Stimulated activated CD4-positive, alpha-beta T cell treated with anti-CD3 and anti-CD28 coated beads, Interleukin-4, amount 100 ng/mL, for 4 hours (primary cell): ENCODE measurements at places on chromosomes 12 and 14.
A peak's percentile ranks its signal among the peaks of the same experiment; 100 is the strongest.

GRCh38 chr12:93645702-93646101 lies 31.5 kb upstream of the CRADD start:
- DNase-seq: no peak

GRCh38 chr12:75271576-75271975 lies 58.5 kb downstream of the CAPS2 start:
- DNase-seq: no peak

DNA sequence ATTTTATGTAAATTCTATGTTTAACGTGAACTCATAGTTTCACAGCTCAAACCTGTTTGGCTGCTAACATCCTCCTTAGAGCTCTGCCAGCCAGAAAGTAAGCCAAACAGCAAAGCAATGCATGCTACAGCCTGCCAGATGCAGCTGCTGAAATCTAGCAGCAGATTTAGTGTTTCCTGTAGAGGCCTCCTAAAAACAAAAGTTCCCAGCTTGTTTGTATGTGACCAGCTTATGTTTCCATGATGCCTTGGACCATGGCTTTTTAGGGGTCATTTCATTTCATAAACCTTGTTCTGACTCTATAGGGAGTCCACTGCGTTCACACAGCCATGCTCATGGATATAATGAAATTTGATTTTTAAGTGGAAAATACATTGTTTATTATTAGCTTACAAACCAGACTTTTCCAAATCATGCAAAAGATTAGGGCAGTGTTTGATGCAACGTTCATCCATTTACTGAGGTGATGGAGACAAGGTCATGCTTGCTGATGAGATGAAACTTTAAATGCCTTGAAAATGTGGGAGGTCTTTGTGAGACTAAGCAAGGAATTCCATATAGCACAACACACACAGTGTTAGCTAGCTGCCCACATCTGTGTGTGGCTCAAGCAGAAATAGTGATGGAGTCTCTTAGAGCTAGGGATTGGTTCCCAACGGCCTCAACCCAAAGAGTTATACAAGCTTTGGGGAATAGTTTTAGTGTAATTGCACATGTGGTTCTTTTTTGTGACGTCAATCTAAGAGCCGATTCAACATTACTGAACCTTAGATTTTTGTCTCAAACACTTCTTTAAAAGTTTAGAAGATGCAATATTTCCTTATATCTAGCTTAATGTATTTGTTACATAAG lies 157.5 kb upstream of the LRIG3 start:
- no peak for DNase-seq

- no peak for DNase-seq
Observed at GRCh38 chr14:98229656-98230366, 1042.2 kb downstream of the BCL11B start.

GRCh38 chr12:120278137-120279069 lies 12.9 kb upstream of the PXN start:
- DNase-seq: no peak

GRCh38 chr12:103780992-103781391 lies 60.0 kb downstream of the NT5DC3 start:
- no peak for DNase-seq

- DNase-seq: no peak
Observed at GRCh38 chr12:117178301-117178700, 12.0 kb downstream of the FBXO21 start.

DNA sequence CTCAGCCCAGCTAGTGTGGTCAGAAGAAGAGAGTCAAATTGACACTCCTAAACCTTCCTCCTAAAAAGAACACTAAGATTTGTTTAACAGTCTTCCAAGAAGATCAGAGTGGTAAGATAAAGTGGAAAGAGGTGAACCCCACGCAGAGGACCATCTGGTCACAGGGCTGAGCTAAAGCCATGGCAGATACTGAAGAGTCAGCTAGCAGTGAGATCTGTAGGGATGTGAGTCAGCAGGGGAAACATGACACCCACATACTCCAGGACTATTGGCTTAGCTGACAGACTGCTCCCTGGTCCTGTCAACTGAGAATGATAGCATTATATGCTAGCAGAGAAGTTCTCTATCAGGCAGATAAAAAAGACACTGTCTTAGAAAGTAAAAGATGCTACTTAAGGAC lies 269.4 kb upstream of the ALG10 start:
- no peak for DNase-seq

GRCh38 chr14:81222126-81222525 lies 1.4 kb upstream of the GTF2A1 start:
- DNase-seq: no peak

- DNase-seq: no peak
Observed at GRCh38 chr14:78633752-78634151, 463.6 kb downstream of the NRXN3 start.

- DNase-seq: no peak
Observed at GRCh38 chr14:34853041-34853440, 22.1 kb downstream of the BAZ1A start.

DNA sequence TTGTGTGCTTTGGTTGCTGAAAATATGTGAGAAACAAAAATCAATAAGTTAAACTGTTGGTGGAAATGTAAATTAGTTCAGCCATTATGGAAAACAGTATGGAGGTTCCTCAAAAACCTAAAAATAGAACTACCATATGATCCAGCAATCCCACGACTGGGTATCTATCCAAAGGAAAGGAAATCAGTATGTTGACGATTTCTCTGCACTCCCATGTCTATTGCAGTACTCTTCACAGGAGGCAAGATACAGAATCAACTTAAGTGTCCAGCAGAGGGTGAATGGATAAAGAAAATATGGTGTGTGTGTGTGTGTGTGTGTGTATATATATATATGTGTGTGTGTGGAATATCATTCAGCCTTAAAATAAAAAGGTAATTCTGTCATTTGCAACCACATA lies 159.5 kb downstream of the PTPRO start:
- no peak for DNase-seq

DNA sequence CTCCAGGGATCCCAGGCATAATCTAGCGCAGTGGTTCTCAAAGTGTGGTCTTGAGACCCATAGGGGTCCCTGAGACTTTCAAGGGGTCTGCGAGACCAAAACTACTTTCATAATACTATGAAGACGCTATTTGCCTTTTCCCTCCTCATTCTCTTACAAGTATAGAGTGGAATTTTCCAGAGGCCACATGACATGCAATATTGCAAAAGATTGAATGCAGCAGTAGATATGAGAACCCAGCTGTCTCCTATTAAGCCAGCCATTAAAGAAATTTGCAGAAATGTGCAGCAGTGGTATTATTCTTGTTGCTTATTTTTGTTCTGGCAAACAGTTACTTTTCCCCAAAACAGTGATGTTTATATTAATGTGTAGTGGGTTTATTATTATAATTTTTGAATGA lies 62.8 kb downstream of the VWF start:
- no peak for DNase-seq

DNA sequence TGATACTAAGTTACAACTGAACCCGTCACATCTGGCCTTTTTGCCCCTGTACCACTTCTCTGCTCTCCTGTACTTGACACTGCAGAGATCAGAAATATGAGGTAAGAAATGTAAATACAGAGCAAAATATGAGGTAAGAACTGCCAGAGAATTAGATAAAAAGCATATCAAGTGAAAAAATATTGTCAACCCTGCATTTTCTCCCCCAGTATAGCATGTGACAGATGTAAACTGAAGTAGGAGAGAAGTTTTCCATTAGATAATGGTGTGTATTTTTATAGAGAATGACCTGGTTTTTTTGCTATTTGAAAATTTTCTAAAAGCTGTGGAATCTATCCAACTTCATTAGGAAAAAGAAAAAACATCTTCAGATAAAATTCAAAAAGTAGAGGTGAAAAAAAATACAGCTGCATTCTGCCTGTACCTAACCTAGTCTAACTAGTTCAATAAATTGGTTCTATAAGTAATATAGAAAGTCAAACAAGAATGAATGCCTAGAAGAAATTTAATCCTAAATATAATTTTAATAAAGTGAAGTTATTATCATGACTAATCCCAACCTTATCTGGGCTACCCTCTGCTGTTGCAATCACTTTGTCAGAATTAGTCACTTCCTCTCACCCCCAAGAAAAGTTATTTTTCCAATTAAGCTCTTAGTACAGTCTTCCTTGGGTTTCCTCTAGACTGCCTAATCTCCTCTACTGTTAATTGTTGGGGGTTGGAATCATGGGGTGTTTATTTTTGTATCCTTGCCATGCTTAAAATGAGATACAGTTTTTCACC lies 210.0 kb downstream of the RASSF9 start:
- DNase-seq: no peak

- no peak for DNase-seq
Observed at GRCh38 chr12:122990961-122991622, 10.6 kb downstream of the ARL6IP4 start.

DNA sequence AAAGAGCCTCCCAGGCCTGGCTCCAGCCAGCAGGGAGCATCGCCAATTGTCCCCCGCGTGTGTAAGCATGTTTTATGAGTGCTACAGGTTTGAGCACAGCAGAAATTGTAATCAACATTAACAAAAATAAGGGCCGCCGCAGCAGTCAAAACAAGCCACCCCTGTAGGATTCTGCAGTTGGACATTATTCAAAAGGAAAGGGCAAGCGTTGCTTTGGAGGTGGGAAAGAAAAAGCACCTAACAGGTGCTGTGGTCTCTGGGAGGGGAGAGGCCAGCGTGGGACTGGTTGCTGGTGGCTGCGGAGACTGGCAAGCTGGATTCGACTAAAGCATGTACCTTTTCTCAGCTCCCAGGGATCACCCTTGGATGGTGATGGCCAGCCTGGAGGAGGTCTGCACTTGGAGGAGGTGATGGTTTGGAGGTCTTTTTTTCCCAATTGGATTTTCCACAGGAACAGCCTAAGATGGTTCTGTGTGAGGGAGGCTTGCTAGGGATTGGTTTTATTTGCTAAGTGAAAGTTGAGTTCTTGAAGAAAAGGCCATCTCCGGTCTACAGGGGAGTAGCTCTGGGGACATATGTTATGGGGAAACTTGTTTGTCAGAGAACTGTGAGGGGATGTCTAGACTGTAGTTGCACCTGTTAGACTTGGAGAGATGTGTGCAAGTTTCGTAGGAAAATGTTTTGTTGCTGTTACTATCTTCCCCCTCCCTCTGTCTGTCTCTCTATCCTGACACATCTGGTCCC lies 2.0 kb downstream of the DYRK2 start:
- no peak for DNase-seq

DNA sequence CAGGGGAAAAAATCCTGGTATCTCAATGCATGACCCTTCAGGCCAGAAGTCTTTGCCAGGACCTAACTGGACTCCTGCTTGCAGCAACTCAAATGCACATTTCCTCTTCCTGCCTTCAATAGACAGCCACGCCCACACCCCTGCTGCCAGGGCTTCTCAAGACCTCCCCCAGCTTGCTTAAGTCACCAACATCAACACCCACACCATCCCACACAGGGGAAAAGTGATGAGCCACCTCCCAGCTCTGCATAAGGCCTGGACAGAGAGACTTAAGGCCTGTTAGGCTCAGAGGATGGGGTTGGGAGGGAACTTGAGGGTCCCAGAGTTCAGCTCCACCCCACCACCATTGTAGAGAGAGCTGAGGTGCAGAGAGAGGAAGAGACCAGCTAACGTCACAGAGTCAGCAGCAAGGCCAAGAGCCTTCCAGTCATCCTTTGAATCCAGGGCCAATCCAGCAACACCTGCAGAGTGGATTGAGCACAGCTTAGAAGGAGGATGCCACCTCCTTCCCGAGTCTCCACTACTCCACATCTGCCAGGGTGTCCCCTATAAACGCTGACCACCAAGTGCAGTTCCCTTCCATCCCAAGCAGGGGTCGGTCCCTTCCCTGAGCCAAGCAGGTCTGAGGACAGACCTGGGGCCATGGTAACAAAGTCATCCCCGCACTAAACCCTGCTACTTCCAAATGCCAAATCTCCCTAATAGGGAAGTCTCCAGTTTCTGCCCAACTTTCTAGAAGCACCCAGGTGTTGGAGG lies 50.0 kb downstream of the KDM2B start:
- peak; percentile 59 for DNase-seq

- no peak for DNase-seq
Observed at GRCh38 chr12:57832966-57833365, 13.6 kb downstream of the CTDSP2 start.

- no peak for DNase-seq
Observed at GRCh38 chr12:110896559-110896958, 23.8 kb downstream of the MYL2 start.

GRCh38 chr12:124829708-124830304 lies 33.9 kb downstream of the SCARB1 start:
- no peak for DNase-seq

DNA sequence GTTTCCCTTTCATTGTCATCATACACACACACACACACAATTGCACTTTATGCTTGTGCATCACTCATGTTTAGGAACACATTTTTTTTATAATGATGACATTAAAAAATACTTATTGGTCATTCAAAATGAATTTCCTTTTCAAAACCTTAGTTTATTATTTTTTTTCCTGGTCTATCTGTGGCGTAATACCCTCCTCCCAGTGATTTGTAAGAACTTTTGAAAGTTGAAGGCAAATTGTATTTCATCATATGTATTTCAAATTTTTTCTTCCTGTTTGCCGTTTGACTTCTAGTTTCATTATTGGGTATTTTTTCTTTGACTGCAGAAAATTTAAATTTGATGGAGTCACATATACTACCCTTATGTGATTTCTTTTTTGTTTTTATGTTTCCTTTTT lies 2.5 kb upstream of the LRRK2 start:
- DNase-seq: no peak

- no peak for DNase-seq
Observed at GRCh38 chr12:6182279-6182898, 17.8 kb upstream of the CD9 start.

DNA sequence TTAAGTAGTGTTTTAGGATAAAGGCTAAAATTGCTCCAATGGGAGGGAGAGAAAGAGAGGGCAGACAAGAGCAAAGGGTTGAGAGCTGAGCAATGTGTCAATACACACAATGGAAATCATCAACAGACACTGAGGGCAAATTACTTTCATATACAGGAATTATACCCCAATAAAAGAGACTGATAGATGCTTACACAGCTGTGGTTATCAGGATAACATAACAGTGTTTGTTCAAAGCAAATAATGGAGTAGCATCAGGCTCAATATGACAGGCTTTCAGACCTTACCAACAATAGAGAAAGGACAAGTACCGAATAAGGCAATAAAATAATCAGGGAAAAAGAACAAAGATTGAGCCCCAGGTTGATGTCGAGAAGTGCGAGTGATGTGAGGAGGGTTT lies 53.4 kb upstream of the DIO2 start:
- no peak for DNase-seq

- DNase-seq: no peak
Observed at GRCh38 chr12:40793471-40793870, 101.2 kb downstream of the CNTN1 start.

DNA sequence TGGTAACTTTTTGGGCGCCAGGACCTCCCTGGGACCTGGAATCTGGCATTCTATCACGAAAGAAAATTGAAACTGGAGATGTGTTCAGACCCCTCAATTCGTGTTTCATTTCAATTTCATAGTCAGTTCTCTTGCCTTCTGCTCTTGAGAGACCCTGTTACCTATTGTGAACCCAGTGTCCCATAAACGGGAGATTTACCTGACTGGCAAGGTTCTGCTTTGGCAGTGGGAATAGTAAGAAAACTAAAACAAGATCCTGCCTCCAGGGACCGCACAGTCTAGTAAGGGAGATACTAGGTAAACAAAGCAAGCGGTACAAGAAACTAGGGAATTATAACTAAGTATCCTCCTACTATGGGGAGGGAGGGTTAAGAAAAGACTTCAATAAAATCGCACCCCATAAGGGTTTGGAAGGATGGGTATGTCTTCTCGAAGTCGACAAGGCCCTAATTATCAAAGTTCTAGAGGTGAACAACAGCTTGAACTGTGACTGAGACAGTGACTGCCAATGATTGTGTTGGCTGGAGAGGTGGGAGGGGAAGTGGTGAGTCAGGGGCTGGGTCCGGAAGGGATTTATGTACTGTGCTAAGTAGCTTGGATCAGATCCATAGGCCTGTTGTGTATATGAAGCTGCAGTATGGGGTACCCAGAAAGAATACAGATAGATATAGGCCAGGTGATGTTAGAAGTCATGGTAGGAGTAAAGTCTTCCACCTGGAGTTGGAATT lies 754 bp downstream of the ACSS3 start:
- DNase-seq: no peak
